ENCODE measurements at places on chromosomes 1 and 21.

DNA sequence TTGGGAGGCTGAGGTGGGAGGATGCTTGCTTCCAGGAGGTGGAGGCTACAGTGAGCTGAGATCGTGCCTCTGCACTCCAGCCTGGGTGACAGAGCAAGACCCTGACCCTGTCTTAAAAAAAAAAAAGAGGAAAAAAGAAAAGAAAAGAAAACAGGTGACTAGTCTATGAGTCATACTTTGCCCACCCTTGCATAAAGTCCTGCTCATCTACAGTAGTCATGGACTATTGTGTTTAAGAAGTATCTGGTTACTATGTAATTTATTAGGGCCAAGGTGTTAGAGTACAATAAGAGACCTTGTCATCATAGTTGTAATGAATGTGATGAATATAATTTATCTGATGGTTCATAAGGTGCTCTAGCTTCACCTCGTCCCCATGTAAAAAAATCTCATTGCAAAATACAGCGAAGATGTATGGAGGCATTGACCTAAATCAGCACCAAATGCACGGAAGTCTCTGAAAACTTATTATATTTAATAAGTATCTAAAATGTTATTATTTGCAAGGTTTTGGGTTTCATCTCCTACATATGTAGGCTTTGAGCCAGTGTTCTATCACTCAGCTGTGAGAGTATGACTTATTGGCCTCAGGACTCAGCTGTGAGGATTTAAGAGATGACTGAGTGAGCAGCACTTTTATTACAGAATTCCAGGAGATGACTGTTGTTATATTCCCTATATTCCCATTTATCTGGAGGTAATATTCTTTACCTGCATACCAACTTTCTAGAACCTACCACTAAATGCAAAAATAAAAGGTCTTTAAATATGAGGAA is 19.9 kb upstream of the KCNJ6 start:
- no peak for DNase-seq

GRCh38 chr21:25980710-25981109 is 189.9 kb downstream of the APP start:
- no peak for DNase-seq

DNA sequence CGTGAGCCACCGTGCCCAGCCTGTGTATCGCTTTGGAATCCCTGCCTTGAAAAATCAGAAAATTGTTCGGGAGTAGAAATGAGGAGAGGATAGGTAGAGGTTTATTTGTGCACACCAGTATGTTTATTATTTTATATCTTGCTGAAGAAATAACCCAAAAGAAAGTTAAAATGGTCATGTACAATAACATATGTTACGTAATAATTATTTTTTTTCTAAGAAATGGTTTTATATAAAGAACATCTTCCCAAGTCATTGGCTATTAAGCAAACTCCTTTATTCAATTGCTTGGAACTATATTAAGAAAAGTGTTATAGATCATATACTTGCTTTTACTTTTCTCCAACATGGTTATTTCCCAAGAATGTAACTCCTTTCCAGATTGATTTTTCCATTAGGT is 171.8 kb downstream of the PHTF1 start:
- no peak for DNase-seq

GRCh38 chr1:116122955-116123757 is 12.0 kb downstream of the MAB21L3 start:
- no peak for DNase-seq

- no peak for DNase-seq
These were observed 609.1 kb downstream of the KIF26B start for GRCh38 chr1:245763873-245764331.

GRCh38 chr1:160567858-160568682 is 11.2 kb downstream of the CD84 start:
- peak; percentile 31 for DNase-seq

All from GM12865 (cell line).